CD4-positive, alpha-beta T cell treated with Interleukin-17A for 4 hours (primary cell): ENCODE measurements at places on chromosomes 7 and 10.

DNA sequence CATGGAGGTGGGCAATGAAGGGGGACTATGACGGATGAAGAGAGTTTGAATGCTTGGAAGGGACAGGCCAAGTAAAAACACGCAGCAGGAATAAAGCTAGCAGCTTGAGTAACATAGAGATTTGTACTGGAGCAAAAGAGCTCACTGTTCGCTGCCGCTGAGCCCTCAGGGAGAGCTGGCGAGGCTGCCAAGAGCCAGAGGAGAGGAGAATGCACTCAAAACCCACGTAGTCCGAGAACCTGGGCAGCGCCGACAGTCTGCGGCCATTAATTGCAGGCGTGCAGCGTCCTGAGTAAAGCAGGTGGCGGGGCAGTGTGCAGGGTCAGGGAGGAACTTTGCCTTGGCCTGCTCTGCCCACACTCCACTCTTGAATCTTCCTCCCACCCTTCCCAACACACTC is 68.2 kb downstream of the SLC37A3 start:
- DNase-seq = no peak

DNA sequence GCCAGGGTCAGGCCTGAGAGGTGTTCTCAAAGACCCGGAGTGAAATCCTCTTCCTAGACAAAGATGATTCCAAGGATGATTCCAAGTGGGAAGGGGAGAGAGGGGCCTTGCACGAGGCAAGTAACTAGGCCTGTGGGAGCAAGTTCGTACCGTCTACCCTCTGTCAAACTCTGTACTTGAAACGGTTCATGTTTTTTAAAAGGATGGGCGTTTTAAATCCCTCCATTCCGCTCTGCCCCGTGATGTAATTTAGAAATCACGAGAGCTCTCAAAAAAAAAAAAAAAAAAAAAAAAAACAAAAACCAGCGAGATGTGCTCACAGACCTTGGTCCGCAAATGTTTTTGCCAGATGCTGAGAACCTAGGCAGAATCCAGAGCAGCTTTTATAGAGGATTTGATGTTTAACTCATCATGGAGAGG is 114.7 kb upstream of the CARD11 start:
- no peak for DNase-seq

DNA sequence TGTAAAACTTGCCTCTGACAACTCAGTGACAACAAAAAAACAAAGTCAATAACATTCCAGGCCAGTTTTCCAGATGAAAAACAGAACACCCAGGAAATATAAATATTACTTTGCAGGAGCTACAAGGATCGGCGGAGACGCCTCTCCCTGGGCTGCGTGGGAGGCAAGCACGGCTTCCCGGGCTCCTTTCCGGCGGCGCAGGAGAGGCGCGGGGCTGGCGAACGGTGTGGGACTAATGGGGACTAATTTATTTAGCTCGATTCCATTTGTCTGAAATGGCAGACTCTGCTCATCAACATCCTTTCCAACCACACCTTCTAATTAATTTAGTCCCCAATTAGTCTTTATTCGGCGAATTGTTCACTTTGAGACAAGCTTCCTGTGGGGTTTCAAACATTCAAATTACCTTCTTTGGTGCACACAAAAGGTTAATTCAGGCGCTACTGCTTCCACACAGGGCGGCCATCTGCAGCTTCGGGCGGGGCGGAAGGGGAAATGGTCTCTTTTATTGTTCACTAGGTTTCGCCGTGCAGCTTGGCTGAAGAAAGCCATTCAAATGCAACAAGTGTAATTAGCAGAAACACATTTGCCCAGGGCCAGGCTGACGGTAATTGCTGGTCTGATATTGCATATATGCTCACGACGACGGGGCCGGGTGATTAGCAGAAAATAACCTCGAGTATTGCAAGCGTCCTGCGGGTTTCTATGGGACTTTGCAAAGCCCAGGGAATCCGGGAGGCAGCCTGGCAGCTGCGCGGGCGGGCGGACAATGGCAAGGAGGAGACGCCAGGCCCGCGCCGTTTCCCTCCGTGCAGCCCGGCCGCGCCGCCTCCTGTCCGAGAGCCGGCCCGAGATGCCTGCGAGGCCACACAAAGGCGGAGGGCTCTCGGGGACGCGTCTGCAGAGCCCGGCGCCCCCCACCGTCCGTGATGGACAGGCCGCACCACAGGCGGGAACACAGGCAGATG is 270.1 kb downstream of the PTPRN2 start:
- no peak for DNase-seq

- DNase-seq = no peak
These were observed 86.6 kb downstream of the NRG3 start for GRCh38 chr10:81961451-81962184.

- DNase-seq = peak; percentile 63
These were observed 83.1 kb downstream of the CTNNA3 start for GRCh38 chr10:67612577-67613537.

DNA sequence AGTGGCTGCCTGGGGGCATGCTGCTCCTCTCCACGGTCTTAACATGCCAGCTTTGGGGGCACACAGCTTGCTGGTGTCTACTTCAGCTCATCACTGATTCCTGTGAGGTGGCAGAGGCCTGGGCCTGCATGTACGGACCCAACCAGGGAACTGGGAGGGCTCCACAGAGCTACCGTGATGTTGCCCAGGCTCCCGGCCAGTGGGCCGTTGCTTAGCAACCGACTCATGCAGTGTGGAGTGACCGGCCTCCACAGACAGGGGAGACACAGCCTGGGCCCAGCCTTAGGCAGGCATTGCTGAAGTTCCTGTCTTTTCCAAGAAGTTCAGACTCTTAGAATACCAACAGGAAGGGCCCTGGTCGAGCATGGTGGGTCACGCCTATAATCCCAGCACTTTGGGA is 25.8 kb upstream of the SH2B2 start:
- no peak for DNase-seq

GRCh38 chr7:111140091-111140865 is 49.4 kb downstream of the LRRN3 start:
- no peak for DNase-seq

DNA sequence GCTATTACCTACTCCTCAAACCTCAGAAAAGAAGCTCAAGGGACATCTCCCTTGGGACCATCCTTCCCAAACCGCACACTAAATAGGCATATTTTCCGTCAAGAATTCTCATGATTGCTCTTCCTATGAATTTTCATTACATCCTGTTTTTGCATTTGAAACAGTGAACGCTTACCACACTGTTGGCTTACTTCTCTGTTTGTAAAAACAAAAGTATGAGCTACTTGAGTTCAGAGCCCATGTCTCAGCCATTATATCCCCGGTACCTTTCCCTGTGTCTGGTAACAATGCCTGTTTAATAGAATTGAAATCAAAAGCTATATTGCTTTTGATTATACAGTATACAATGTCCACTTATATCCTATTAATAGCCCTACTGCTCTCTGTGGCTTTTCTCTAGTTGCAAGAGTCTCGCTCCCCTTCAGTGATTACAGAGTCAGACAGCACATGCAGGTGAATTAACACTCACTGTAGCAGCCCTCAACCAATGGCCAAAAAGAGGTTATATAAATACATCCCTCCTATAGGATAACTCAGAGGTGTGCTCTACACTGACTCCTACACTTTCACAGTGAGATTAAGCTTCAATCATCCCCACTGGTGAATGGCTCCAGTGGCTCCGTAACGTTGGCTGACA is 264.4 kb downstream of the SORCS1 start:
- no peak for DNase-seq

GRCh38 chr10:62613424-62613823 is 191.1 kb upstream of the ADO start:
- DNase-seq = no peak

DNA sequence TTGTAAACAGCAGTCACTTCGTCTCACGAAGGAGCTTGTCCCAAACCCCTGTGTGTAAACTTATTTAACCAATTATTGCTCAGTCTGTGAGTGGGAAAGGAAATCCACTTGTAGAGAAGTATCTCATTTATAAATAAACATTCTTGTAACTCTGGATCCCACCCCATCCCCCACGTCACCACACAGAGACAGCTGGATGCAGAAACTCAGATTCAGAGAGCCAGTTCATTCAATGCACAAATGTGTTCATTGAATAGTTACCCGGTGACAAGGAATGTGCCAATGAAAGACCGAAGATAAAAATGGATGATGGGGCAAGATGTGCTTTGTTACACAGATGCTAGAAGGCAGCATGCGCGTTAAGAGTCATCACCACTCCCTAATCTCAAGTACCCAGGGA is 8.3 kb upstream of the OCM start:
- DNase-seq = no peak

GRCh38 chr10:30170814-30171213 is 111.4 kb upstream of the JCAD start:
- no peak for DNase-seq

GRCh38 chr7:4919969-4920766 is 36.7 kb upstream of the RADIL start:
- no peak for DNase-seq

DNA sequence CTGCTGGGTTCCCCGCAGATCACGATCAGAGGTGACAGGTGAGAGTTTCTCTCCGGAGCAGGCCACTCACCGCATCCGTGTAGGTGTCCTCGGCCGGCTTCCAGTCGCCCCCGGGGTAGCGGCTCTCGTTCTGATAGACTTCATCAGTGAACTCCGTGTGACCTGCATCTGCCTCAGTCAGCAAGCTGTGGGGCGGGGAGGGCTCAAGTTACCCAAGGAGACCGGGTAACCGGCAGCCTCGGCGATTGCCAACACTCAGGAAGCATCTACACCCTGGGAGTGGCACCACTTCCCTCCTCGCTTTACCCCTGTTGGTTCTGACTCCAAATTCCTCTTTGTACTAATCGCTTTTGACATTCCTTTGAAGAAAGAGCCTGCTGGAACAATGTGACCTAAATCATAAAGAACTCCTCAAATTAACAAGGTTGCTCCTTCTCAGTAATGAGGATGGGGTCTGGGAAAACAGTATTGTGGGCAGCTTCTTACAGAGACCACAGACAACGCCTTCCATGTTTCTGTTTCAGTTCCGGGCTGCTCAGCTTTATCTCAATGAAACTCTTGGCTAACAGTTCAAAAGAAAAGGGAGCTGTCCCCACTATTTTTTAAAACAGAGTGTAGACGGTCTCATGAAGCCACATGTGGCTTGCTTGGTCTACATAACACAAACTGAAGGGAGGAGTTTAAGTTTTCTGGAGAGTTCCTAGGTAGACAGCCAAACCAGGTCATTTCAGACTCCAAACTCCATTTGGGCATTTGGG is 118.1 kb downstream of the MYOF start:
- no peak for DNase-seq

DNA sequence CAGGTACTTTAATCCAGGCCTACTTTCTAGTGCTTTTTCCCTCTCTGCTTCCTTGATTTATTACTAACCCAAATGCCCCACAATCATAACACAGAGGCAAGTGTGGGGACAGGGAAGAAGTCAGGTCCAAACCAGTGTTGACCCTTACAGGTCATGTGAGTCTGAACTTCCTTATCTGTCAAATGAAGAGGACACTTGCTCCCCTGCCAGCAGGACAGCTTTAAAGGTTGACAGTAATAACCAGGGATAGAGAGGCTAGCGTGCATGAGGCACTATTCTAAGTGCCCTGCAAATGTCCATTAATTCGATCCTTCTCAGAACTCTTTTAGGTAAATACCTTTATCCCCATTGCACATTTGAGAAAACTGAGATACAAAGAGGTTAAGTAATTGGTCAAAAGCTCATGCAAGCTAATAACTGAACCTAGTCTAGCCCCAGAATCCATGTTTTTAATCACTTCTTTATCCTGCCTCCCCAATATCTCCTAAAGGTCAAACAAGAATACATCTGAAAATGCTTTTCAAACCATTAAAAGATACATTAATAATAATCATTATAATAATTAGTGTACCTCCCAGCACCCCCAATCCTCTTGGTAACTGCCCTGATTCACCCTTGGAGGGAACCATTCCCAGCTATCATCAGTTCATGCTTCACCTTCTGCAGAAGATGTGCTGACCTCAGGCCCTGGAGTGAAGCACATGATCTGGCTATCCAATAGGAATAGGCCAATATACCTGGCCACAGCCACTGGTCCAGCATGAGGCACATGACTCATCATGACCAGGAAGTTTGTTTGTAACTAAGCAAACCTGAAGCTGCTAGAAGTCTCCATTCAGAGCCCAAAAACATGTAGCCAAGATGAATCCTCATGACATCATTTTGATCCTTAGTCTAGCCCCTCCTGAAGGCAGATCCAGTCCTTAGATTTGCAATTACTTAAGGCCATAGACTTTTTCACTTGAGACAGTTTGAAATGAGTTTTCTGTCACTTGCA is 40.7 kb downstream of the SGMS1 start:
- no peak for DNase-seq

GRCh38 chr10:132641966-132642731 is 104.6 kb downstream of the INPP5A start:
- no peak for DNase-seq

DNA sequence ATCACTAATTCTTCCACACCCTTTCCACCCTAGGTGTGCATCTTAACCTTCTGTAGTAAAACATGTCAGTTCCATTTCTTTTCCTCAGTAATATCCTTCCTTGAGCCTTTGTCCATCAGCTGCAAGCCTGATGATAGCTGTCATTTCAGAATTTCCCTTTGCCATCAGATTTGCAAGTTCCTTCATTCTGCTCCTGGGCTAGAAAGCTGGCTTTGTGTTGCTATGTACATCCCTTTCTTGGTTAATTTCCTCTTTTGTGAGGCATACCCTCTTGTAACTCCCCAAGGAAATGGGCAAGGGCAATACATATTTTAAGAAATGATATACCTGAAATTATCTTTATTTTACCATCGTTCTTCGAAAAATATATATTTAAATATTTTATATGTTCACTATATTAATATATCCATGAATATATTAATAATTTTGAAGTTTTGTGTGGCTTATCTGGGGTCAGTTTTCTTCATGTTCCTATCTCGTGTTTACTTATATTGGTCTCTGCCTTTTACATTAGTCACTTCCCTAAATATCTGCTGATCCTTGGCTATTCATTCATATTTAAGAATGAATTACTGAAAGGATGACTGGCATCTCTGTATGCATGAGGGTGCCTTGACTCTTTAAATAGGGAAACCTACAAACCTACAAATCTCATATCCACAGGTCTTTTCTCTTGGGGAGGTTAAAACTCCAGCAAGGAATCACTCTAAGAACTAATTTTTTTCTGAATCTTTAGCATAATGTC is 143.8 kb downstream of the ZNF22 start:
- DNase-seq = no peak

- DNase-seq = no peak
These were observed 336.2 kb downstream of the DPP6 start for GRCh38 chr7:154388412-154388811.

DNA sequence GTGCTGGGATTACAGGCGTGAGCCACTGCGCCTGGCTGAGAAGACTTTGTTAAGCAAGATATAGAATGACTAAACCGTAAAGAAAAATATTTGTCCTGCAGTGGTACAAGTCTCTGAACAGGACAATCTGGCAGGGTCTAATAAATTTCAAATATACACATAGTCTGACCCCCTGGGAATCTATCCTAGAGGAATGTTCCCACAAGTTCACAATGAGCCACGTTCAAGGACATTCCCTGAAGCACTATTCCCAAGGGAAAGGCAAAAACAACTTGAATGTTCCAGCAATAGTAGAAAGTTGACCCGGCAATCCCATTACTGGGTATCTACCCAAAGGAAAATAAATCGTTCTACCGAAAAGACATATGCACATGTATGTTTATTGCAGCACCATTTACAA is 82.0 kb downstream of the HIP1 start:
- no peak for DNase-seq

- no peak for DNase-seq
These were observed 155.7 kb upstream of the RHEB start for GRCh38 chr7:151675196-151675920.

GRCh38 chr7:36155811-36156361 is 2.8 kb downstream of the EEPD1 start:
- DNase-seq = no peak

GRCh38 chr10:112446055-112446854 is 459 bp downstream of the ZDHHC6 start:
- DNase-seq = peak; percentile 10
